H7 (cell line): ENCODE measurements at places on chromosomes 3 and 15.

DNA sequence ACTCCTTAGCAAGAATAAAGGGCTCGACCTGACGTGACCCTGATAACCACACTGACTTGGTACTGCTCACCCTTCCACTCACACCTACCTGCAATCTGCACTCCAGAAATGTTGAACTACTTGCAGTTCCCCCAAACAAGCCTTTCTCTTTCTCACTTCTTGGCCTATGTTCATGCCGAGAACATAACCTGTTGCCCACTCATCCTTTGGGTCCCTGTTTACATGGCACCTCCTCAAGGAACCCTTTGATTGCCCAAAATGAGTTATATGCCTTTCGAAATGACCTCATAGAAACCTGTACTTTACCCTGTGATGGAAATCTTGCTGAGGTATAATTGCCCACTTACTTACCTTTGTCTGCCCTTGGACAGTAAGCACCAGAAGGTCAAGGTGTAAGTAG is 96.2 kb downstream of the TMCO5A start:
- no peak for DNase-seq

- no peak for DNase-seq
Observed at GRCh38 chr3:171227359-171227758, 200.8 kb upstream of the SLC2A2 start.

DNA sequence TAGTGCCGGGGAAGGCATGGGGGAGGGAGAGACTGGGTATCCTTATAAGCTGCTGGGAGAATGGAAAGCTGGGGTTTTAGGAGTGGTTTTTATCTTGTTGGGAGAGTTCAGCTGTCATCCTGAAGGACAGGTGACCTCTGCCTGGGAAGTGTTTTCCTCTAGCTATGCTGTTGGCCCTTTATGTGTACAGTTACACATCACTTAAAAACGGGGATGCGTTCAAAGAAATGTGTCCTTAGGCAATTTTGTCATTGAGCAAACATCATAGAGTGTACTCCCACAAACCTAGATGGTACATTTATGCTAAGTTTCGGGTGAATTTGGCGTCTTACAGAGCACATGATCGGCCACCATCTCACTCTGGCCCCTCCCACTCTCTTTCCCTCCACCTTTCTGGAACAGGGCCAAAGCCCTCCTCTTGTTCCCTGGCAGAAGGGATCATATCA is 164.3 kb upstream of the NUDT16 start:
- DNase-seq: no peak

- no peak for DNase-seq
Observed at GRCh38 chr15:61037031-61037430, 192.1 kb downstream of the RORA start.

GRCh38 chr3:30878862-30879261 is 15.6 kb downstream of the GADL1 start:
- DNase-seq: no peak

- peak; percentile 30 for DNase-seq
Observed at GRCh38 chr15:43440721-43441281, 52.2 kb downstream of the TP53BP1 start.

DNA sequence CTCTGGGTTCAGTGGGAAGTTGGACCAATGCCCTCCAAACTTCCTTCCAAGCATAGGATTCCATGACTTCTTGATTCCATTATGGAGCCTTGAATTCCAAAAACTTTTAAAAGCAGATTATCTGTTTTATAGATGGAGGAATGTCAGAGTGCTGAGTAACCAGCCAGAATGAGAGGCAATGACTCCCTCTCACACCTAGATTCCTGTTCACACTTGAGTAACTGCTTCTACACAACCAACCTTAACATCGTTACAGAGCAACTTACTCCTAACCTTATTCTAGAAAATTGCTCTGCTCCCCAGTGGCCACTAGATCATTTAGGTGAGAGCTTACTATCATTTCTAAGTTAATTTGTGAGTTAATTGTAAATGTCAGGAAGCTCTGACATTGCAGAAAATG is 24.2 kb upstream of the NR2F2 start:
- no peak for DNase-seq

DNA sequence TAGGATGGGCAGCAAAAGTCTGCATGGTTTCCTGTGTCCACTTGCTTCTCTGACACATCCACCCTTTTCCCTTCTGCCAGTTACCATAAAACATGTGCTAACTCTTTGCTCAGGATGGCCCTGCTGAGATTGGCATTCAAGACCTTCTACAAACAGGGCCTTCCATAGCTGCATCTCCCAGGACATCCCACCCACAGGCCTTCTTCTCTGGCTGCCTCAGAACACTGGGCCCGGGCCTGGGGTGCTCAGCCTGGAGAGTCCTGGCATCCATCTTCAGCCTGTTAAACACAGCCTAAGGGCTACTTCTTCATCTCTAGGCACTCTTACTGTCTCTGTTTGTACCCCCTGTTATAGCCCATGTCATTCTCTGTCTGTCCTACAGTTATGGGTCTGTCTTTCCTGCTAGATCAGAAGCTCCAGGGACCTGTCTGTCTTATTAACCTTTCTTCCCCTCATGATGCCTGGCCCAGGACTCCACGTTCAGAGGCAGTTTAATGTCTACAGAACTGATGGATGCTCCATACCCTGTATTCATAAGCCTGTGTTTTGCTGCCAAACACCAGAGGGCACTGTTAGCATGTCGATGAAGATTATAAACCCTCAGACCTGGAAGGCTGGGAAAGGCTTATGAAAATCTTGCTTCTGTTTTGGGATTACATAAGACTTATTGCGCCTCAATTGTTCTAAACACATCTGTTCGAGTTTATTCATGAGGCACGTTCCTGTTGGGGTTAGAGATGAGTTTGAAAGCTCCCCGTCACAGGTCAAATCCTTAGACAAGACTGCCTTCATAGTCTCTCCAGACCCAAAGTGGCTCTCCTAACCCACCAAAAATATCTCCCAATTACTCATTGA is 16.5 kb downstream of the SEMA3G start:
- peak; percentile 76 for DNase-seq

DNA sequence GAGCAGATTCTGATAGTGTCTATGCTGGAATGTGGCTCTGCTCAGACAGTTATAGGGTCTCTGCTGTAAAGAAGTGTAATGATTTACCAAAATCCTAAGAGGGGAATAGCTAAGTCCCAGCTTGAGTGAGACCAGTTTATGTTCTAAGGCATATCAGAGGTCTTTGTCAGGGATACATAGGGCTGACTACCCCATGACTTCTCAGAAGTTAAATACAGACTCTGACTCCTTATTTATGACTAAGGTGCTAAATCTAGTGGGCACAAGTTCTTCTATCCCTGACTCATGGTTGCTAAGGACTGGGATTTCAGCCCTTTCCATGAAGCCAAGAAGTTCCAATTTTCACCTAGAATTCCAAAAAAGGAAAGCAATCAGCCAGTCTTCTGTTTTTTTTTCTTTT is 192.6 kb upstream of the POU1F1 start:
- no peak for DNase-seq

DNA sequence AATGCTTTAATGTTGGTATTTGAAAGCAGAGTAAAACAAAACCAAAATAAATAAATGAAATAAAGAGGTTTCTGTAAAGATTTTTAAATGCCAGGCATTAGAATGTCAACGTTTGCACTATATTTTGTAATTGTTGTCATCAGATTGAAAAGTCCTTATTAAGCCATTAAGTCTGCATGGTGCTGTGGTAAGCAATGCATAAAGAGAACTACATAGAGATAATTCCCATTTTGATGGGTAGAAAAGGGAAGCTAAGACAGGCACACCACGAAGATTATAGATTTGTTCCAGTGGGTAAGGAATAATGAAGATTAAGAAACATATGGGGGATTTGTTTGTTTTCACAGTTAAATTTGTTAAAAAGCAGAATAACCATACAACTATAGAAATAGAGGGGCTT is 52.5 kb upstream of the PPARG start:
- no peak for DNase-seq

- peak; percentile 58 for DNase-seq
Observed at GRCh38 chr15:100241572-100242482, 99.9 kb downstream of the ADAMTS17 start.

DNA sequence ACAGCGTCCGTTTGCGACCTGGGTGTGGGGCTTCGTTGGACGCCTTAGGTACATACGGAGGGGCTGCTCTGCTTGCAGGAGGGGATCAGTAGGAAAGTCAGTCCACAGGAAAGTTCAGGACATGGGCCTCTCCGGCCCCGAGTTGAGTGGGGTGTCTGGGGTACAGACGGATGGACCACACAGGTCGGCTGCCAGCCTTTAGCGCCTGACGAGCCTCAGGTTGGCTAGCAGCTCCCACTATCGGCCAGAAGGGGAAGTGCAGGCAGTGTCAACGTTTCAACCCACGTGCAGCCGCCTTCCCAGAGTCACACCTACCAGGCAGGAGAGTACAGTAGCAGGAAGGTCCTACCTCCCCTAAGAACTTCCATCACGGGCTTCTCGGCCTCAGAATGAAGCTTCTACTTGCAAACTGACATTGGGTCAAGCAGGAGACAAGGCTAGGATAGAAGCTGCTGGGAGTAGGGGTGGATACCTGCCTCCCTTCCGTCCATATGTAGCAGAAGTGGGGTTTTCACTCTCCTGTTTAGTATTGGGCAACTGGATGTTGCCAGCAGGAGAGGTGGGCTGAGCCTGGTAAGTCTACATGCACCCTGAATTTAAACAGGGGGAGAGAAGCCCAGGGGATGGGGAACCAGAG is 1.8 kb upstream of the SCN5A start:
- DNase-seq: peak; percentile 84

- DNase-seq: peak; percentile 26
Observed at GRCh38 chr3:123283657-123284398, 82.1 kb downstream of the SEC22A start.

DNA sequence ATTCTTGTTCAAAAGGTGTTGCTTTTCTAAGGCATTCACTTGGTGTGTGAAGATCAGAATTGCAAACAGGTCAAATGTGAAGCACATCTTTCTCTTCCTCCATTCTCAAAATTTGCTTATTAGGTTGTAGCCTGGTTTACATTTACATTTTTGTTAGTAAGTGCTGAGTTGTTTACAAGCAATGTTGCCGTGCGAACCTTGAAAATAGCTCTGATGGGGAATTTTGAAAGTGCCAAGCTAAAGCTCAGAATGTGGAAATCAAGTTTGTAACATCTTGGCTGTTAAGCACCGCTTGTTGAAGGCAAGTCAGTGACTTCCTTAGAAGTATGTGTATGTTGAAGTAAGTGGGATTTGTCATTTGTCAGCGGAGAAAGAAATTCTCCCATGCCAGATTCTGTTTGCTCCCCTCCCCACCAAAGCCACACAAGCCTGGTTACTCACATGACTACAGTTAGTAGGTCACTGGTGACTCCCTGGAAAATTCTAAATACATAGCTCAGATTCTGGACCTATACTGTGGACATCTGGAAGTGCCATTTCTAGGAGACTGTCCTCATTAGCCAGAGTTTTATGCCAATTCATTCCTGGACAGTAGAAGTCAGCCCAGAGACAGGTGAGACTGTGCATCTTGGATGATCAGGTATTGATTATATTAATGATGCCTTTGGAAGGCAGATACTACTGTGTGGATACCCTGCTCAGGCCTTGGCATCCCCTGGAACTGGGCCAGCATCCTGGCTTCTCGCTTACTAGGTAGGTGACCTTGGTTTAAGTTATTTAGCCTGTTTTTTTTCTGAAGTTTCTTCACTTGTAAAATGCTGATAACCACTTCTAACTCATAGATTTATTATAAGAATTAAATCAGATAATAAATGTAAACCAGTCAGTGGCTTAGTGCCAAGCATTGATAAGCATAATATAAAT is 390.6 kb upstream of the SEMA6D start:
- DNase-seq: no peak

GRCh38 chr3:48811524-48811923 is 36.1 kb downstream of the PRKAR2A start:
- no peak for DNase-seq

GRCh38 chr3:24258260-24258659 is 236.4 kb downstream of the THRB start:
- DNase-seq: no peak

GRCh38 chr15:90560229-90560776 is 30.6 kb downstream of the CRTC3 start:
- no peak for DNase-seq

DNA sequence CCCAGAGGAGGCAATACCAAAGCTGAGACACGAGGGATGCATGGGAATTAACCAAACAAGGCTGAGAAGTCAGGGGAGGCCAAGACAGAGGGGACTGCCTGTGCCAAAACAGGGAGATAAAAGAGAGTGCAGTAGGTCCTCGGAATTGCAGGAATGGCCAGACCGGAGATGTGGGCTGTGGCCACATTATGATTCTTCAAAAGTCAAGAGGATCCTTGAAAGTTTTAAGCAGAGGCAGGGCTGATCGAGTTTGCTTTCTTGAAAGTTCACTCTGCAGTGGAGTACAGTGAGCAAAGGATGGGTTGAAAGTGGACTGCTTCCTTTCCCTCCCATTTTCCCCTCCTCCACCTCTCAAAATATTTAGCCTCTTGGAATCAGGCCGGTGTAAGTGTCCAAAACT is 73.9 kb upstream of the ADAMTS9 start:
- DNase-seq: no peak

GRCh38 chr15:43511012-43511885 is 6.2 kb upstream of the MAP1A start:
- DNase-seq: peak; percentile 39

DNA sequence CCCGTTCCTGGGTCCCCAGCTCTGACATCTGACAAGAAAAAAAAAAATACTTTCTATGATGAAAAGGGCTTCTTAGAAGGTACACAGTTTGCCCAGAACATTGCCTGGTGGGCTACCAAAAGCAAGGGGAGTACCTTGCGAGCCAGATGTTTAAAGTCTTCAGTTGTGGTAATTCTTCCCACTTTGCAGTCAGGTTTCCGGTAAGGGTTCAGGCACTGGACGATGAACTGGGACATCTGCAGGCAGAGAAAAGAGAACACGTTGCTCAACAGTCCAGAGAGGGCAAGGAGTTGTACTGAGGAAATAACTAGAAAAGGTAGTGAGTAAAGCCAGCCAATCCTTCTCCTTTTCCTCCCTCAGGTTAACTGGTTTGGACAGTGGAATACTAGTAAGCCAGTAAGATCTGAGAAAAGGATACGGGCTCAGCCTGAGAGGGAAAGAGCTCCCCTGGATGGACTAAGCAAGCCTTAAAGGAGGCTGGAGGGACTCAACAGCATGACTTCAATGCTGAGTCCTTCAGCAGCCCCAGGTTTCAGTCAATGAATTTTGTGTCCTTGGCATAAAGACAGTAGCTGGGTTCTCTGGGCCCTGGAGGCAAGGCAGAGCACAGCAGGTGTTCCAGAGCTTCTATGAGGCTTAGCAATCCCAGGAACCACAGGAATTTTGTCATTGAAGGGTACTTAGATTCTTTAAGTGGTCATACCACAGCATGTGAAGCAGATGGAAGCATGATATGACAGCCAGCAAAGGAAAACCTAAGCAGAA is 38.2 kb downstream of the NBEAL2 start:
- DNase-seq: no peak
